ENCODE measurements at places on chromosomes 3 and 15.

- no peak for DNase-seq
Observed at GRCh38 chr15:99707473-99708270, 25.6 kb downstream of the LYSMD4 start.

- no peak for DNase-seq
Observed at GRCh38 chr3:23302271-23302670, 99.1 kb downstream of the UBE2E2 start.

GRCh38 chr3:1068985-1069384 lies 23.8 kb upstream of the CNTN6 start:
- DNase-seq, result no peak

DNA sequence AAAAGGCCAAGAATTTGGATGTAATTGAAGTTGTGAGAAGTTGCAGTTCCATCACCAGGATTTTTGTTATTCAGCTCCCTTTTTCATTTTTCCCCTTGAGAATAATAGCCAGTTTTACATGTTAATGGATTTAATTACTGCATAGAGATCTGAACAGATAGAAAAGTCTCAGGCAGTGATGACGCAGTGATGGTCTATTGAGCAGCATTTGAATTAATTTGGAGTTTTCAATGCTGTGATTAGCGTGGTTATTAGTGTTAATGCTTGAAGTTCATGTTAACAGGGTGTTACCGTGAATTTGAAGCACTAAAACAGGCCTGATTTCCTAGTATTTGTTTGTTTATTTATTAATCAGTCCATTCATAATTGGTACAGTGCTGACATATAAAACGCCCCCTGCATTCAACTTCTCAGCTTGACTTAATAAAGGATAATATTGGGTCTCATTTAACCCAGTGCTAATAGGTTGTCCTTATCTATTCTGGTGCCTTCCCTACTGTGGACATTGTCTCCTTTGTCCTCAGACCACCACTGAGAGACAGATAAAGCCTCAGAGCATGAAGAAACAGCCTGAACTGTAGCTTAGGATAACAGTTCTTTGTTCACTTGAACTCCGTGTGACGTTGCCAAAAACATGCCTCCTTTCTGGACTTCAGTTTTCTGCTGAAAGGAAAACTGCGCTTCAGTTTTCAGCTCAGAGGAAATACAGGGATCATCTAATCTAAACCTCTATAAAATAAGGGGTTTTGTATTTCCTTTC lies 82.4 kb downstream of the RTP4 start:
- no peak for DNase-seq

- no peak for DNase-seq
Observed at GRCh38 chr3:187845826-187846225, 100.6 kb upstream of the BCL6 start.

DNA sequence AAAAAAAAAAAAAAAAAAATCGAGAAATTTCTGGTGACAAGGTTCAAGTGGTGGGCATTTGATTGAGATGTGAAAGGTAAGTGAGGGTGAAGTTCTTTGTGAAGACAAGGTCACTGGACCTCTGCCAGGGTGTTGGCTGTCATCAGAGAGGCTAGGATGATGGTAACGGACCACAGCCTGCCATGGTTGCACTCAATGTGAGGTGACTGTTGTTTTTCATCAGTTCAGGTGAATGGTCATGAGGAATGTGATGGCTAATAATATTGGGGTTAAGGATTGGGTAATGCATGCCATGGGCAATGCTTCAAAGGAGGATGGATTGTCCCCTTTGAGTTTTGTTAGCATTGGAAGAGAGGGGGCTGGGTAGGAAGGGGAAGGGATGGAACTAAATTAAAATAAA lies 4.3 kb upstream of the ALPK3 start:
- no peak for DNase-seq

GRCh38 chr3:144096016-144096415 lies 124.4 kb downstream of the DIPK2A start:
- no peak for DNase-seq

- DNase-seq, result no peak
Observed at GRCh38 chr3:192812743-192813383, 85.5 kb upstream of the FGF12 start.

DNA sequence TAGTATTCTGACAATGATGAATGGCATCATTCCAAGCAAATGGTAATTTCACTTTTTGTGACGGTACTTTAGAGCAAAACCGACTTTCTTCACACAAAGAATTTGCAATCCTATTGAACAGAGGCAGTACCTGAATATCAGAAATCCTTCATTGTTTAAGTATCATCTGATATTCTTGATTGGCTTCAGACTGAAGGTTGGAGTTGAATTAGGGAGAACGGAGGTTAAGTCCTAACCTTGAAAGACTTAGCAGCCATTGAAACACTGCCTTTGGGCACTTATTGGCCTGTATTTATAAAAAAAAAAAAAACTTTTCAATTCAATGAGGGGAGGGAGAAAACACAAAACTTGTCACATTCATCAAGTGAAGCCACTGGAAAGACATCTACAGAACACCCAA lies 89.0 kb downstream of the MECOM start:
- no peak for DNase-seq

GRCh38 chr3:119616056-119616455 lies 18.4 kb downstream of the PLA1A start:
- no peak for DNase-seq

GRCh38 chr3:168156479-168156878 lies 60.8 kb upstream of the GOLIM4 start:
- DNase-seq, result no peak

- DNase-seq, result no peak
Observed at GRCh38 chr15:64193971-64194370, 31.1 kb upstream of the PPIB start.

DNA sequence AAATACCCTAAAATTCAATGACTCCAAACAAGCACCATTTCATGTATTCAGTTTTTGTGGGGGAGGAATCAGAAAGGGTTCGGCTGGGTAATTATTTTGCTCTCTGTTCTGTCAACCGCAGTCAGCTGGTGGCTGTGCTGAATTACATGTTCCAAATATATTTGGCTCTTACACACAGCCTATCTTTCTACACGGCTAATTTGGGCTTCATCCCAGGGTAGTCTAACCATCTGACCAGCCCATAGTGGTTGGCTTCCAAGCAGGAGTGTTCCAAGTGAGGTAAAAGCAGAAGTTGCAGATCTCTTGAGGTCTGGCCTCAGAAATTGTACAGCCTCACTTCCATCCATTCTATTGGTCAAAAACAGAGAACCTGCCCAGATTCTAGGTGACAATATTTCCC lies 760.8 kb upstream of the SEMA6D start:
- DNase-seq, result no peak

DNA sequence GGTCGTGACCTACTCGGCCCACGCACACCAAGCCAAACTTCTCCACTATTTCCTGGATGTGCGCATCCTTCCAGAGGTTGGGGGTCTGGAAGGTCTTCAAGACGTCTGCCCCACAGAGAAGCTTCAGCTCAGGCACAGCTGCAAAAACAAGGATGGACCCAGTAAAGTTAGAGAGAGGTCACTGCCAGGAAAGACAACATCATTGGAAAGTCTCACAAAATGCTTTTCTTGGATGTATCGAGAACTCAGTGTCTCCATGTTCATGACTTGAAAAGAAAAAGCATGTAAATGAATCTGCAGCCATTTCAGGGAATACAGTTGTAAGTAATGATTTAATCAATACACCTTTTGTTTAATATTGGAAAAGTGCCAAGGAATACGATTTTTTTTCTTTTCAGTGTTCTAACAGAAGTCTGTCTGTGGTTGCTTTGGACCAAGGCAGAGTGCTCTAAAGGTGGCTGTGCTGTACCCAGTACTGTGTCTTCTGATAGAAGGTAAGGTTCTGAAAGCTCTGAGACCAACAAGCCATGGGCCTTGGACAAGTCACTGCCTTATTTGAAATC lies 21.8 kb upstream of the RBP1 start:
- DNase-seq, result no peak

All from T-helper 2 cell (primary cell).